Kidney capillary endothelial cell (primary cell): ENCODE measurements at places on chromosomes 1 and 21.

- no peak for DNase-seq
Observed at GRCh38 chr1:54417123-54417522, 10.9 kb upstream of the SSBP3 start.

- DNase-seq: no peak
Observed at GRCh38 chr1:80099713-80100112, 1093.2 kb upstream of the ADGRL4 start.

DNA sequence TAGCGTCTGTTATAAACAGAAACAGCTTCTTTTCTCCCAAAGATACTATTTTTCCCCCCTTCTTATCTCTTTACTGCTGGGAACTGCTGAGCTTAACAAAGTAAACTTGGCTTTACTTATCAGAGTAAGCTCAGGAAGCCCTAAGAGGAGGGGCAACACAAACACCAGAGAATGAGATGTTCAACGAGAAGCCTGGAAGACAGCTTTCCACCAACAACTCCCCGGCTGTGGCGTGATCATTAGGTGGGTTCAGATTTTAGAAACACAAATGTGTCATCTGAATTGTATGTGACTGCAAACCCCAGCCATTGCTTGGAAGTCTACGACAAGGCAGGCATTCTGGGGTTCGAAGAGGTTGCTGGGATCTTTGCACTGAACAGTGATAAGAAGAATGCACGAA lies 181.2 kb upstream of the ESRRG start:
- no peak for DNase-seq

DNA sequence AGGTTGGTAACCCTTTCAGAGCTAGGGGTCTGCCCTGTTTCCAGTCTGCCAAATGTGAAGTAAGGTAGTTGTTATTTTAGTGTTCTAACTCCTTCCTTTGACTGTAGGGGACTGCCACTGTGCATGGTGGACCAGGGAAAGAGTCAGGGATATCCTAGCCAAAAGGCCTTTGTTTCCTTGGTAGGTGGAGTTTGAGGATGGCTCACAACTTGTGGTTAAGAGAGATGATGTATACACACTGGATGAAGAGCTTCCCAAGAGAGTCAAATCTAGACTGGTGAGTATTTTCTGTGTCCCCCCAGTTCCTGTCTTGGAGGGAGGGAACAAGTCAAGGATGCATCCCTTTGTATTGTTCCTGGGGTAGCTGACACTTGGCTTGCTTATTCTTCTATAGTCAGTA lies 3.5 kb upstream of the ST3GAL3 start:
- DNase-seq: no peak

- no peak for DNase-seq
Observed at GRCh38 chr1:6205849-6206519, at the start of gene RNF207. Gene RNF207, plus strand, starts transcription at chr1:6206119. Its CDS starts 417 bp downstream, at chr1:6206536.

DNA sequence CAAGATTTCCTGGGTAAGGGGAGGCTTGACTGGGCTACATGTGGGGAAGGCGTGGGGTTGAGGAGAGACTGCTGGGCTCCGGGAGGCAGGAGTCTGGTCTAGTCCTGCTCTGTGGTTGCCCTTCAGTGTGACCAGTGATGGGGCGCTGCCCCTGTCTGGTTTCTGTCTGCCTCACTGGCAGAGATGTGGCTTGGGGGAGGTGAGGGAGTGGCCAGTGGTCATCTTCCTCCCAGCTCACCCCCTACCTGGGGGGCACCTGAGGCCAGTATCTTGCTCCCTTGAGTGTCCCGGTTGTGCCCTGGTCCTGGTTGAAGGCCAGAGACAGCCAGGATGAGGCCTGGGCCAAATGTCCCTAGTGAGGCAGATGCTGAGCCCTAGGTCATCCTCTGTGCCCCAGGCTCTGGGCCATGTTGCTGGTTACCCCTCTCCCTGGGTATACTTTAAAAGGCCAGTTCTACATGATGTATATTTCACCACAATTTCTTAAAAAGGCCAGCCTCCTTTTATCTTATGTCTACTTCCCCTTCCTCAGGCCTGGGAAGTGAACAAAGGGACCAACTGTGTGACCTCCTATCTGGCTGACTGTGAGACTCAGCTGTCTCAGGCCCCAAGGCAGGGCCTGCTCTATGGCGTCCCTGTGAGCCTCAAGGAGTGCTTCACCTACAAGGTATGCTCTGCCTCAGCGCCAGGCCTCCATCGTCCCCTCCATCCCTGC lies 10.5 kb downstream of the FAAH start:
- DNase-seq: no peak

DNA sequence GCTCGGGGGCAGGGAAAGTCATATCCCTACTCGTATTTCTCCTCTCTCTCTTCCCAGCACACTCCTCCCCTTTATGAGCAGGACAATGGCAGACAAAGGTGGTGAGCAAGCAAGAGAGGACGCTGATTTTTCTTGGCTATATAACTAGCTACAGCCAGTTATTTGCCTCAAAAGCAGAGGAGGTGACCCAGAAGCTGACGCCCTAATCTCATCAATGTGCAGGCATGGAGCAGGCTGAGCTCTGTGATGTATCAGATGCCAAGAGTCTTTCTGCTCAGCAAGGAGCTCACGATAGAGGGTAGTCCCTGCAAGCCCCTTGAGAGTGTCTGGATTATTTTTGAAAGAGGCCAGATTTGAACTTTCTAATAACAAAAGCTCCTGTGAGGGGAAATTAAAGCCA lies 75.5 kb downstream of the ASTN1 start:
- no peak for DNase-seq
